ENCODE measurements at places on chromosomes 7 and 10.

- no peaks in the 10 kb centered on the region for H3K4me1 ChIP-seq
- H3K27ac ChIP-seq = no peak overlapping the region
- H3K4me3 ChIP-seq = no peak overlapping the region
- H3K36me3 ChIP-seq = no peaks in the 10 kb centered on the region
- DNase-seq = no peak
These were observed 27.3 kb upstream of the CALD1 start for GRCh38 chr7:134752006-134752760.

- peak overlapping the region; percentile 75 for H3K4me3 ChIP-seq
- peak; percentile 69 for DNase-seq
- peaks cover 13% of the 10 kb centered on the region for H3K4me1 ChIP-seq
- 0 out of 2 replicates have a peak overlapping the region, but pooled peaks have one; percentile 57 for H3K27ac ChIP-seq
These were observed 19.1 kb downstream of the ADAM8 start for GRCh38 chr10:133257489-133258065.

DNA sequence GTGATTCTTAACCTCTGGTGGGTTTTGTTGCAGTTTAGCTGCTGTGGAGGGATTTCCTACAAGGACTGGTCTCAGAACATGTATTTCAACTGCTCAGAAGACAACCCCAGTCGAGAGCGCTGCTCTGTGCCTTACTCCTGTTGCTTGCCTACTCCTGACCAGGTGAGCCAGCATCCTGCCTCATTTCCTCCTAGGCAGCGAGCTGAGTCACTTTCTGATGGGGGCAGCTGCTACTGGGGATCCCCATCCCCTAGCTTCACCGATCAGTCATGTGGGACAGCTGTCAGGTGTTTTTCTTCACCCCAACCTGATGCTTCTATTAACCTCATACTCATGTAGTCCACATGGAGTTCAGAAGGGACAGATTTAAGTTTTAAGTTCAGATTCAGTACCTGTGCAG, 21.7 kb upstream of the SMO start:
- no peak for DNase-seq
- peaks cover 15% of the 10 kb centered on the region for H3K36me3 ChIP-seq
- no peaks in the 10 kb centered on the region for H3K27me3 ChIP-seq
- no peak overlapping the region for H3K4me3 ChIP-seq
- H3K27ac ChIP-seq = no peak overlapping the region

- DNase-seq = no peak
- peak overlapping the region; percentile 39 for H3K4me3 ChIP-seq
- H3K36me3 ChIP-seq = peaks cover 4% of the 10 kb centered on the region
- H3K27ac ChIP-seq = peak overlapping the region; percentile 92
- peaks cover 31% of the 10 kb centered on the region for H3K27me3 ChIP-seq
These were observed 9.8 kb downstream of the TSPAN14 start for GRCh38 chr10:80463868-80464267.

DNA sequence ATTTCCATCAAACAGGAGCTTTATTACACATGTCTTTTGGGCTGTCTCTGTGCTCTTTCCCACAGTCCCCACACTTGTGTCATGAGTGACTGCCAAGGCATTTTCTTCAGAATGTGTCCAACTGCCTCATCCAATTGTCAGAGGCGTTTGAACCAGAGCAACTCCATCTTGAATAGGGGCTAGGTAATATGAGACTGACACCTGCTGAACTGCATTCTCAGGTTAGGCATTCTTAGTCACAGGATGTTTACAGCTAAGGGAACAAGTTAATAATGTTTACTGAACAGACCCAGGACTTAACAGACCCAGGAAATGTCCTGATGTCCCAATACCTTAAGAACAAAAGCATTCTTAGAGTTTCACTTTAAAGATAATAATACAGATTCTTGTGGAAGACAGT, 595.5 kb downstream of the REEP3 start:
- H3K27ac ChIP-seq = peak overlapping the region; percentile 60
- peaks cover 63% of the 10 kb centered on the region for H3K4me1 ChIP-seq
- no peaks in the 10 kb centered on the region for H3K27me3 ChIP-seq
- DNase-seq = no peak
- peaks cover 17% of the 10 kb centered on the region for H3K36me3 ChIP-seq

GRCh38 chr7:54960517-54960916, 58.3 kb upstream of the EGFR start:
- no peak overlapping the region for H3K4me3 ChIP-seq
- no peaks in the 10 kb centered on the region for H3K4me1 ChIP-seq
- no peak for DNase-seq
- no peaks in the 10 kb centered on the region for H3K27me3 ChIP-seq
- no peaks in the 10 kb centered on the region for H3K36me3 ChIP-seq

GRCh38 chr7:148963583-148964482, 64.5 kb downstream of the PDIA4 start:
- no peak for DNase-seq
- H3K4me1 ChIP-seq = peaks cover 18% of the 10 kb centered on the region
- H3K4me3 ChIP-seq = peak overlapping the region; percentile 87
- no peaks in the 10 kb centered on the region for H3K36me3 ChIP-seq
- peak overlapping the region; percentile 85 for H3K27ac ChIP-seq
- H3K27me3 ChIP-seq = no peaks in the 10 kb centered on the region

All from WTC11 (cell line).